ENCODE measurements at places on chromosomes 2 and 18.

- no peak for DNase-seq
Observed at GRCh38 chr2:69046221-69046662, 33.3 kb downstream of the ANTXR1 start.

DNA sequence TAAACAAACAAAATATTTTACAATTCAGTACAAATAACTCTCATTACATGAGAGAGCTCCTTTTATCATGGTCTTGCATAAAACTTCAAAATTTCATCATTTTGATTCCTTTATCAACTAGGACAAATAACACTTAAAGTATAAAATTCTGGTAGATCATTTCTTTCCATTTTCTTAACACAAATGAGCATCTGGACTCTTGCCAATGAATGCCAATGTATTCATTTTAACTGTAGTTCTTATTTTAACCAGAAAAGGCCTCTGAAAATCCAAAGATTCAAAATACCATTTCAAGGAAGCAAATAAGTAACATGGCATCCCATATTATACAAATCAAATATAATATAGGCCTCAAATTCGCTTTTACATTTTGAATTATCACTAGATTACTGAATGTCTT lies 13.8 kb upstream of the POU3F3 start:
- DNase-seq: no peak

DNA sequence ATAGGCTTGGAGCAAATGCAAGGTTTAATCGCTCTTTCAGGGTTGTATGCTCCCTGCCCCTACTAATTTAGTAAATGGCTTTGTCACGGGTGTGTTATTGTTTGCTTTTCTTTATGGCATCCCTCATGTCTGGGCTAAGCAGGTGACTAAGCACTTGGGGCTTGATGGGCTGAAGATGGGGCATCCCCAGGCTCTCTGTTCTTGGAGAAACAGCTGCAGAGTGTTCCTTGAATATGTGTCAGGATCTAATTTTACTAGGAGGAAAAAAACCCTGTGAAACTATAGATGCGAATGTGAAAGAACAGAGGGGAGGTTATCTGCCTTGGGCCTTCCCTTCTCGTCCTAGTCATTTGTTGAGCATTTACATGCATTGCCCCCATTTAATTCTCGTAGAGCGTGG lies 94.7 kb upstream of the TAF1B start:
- no peak for DNase-seq

- no peak for DNase-seq
Observed at GRCh38 chr2:8300216-8300615, 381.6 kb upstream of the ID2 start.

DNA sequence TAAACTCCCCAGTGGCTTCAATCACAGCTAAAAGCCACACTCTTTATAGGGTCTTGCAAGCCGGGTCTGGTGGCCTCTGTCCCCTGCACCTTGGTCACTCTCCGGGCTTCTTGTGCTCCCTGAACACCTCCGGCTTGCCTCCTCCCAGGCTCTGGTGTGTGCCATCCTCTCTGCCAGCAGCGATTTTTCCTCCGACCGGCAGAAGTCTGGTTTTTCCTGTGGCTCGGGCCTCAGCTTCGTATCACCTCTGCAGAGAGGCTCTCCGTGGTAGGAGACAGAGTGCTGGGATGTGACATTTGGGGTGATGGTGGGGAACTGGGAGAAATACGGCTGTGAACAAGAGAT lies 58.8 kb upstream of the HPCAL1 start:
- no peak for DNase-seq

GRCh38 chr2:178143481-178143880 lies 31.2 kb downstream of the RBM45 start:
- DNase-seq: no peak

GRCh38 chr2:171173087-171173486 lies 12.4 kb upstream of the TLK1 start:
- no peak for DNase-seq

DNA sequence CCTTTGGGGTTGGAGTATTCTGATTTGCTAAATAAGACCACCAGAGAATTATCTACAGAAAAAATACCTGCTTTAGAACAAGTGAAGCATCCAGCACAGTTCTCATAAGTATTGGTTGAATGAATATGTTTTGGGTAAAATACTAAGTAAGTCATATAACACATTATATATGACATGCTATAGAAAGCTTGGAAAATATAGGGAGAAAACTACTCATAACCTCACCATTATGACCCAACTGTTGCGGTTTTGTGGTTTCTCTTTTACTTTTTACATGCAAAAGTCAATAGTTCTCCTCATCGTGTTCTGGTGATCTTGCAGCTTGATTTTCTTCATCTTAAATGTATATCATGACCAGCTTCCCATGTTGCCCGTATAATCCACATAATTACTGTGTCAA lies 66.2 kb downstream of the DIPK1C start:
- no peak for DNase-seq

- no peak for DNase-seq
Observed at GRCh38 chr2:223075301-223076270, 23.6 kb downstream of the KCNE4 start.

DNA sequence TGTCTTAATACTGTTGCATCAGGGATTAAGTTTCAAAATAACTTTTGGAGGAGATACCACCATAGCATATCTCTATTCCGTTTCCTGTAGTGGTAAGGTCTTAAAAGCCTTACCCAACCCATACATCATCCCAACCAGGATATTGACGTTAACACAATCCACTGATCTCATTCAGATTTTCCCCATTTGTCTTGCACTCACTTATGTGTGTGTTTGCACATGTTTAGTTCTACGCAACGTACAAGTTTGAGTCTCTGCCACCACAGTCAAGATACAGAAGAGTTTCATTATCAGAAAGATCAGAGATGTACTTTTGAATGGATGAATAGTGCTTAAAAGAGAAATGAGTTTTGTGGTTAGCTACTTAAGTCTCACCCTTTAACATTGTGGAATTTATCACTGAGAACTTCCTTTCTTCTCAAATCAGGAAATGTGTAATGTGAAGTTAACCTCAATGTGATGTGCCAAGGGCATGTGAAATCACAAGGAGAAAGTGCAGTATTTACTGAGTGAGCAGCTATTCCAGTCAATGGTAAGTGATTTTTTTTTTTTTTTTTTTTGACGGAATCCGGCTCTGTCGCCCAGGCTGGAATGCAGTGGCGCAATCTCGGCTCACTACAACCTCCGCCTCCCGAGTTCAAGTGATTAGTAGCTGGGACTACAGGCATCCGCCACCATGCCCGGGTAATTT lies 69.2 kb upstream of the EPHA4 start:
- no peak for DNase-seq

GRCh38 chr18:46158499-46158898 lies 54.3 kb downstream of the HAUS1 start:
- DNase-seq: no peak

GRCh38 chr18:6004119-6004518 lies 108.8 kb upstream of the TMEM200C start:
- DNase-seq: no peak

- no peak for DNase-seq
Observed at GRCh38 chr2:149155196-149155969, 116.9 kb downstream of the LYPD6B start.

DNA sequence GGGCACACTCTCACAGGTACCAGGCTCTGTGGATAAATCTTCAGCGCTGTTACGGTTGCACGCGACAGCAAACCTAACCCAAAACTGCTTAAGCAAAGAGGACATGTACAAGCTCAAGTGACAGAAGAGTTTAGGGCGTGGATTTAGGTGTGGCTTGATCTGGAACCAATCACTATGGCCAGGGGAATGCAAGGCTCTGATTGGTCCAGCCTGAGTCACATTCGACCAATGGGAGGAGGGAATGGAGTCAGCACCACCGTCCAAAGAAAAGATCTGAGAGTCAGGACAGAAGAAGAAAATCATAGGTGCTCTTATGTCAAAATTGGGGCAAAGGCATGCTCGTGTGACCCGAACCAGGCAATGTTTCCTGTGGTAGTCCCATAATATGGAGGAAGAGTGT lies 139.0 kb downstream of the TRIM43 start:
- DNase-seq: no peak

- no peak for DNase-seq
Observed at GRCh38 chr2:135226961-135227360, 174.9 kb downstream of the RAB3GAP1 start.

GRCh38 chr18:3153107-3153704 lies 66.6 kb downstream of the MYOM1 start:
- peak; percentile 21 for DNase-seq

DNA sequence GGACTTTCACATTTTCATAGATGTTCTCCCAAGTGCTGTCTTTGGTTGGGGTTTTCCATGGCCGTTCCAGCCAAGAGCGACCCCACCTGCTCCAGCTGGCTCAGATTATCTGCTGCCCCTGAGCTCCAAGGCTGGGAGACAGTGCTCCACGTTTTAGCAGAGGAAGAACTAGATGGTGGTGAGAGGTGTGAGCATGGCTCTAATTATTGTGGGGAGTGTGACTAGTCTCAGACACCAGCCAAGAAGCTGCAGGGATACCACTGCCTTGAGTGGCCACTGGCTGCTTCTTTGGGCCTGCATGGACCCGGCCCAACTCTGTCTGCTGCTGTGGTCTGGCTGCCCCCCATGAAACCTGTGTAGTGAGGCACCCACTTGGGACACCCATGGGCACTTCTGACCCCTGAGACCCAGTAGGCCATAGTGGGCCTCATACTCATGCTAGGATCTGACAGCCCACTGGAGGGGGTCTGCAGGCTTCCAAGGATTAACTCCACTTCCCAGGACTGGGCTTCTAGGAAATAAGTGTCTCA lies 2.8 kb upstream of the NCL start:
- DNase-seq: no peak

DNA sequence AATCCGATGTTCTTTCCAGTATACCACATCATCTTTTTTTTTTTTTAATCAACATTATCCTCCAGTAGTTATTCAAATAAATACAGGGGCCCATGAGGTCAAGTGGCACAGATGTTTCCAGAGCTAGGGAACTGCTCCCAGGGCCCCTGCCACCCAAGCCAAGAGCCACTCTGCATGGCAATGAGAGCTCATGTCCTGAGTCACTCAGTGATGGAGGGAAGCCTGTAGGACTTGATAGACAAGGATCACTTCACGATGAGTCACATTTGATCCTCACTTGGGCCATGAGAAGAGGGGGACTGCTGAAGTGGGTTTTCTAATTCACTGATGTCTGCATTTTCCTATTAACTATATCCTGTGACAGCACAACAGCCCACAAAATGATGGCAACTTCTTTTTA lies 127.0 kb upstream of the PKDCC start:
- DNase-seq: no peak

Data from SW480 (cell line).